ENCODE measurements at places on chromosomes 4 and X. TPM values are rescaled to one million over a fixed set of nuclear protein-coding genes. Genes with fewer than 3 reads are reported as not detected.

DMD gene
- 90.2 TPM for total RNA-seq

SLC34A2 gene
- 0.23 TPM for total RNA-seq

ITGB1BP2 gene
- 2.5 TPM for total RNA-seq

HDAC6 gene
- 87.2 TPM for total RNA-seq

SYNPO2 gene
- total RNA-seq = 8.1 TPM

HERC5 gene
- total RNA-seq = 3.5 TPM

RAB41 gene
- not detected for total RNA-seq

UNC5C gene
- total RNA-seq = 18.9 TPM

SPP1 gene
- total RNA-seq = 401 TPM

CCDC160 gene
- total RNA-seq = 8.5 TPM

NONO gene
- 275 TPM for total RNA-seq

BGN gene
- total RNA-seq = 7.6 TPM

SLC6A14 gene
- total RNA-seq = not detected

RWDD4 gene
- 23.5 TPM for total RNA-seq

ITIH6 gene
- total RNA-seq = not detected

OPRPN gene
- total RNA-seq = not detected

BLTP1 gene
- total RNA-seq = 260 TPM

UCP1 gene
- total RNA-seq = 0.23 TPM

MAP7D3 gene
- total RNA-seq = 3.5 TPM

CHRDL1 gene
- total RNA-seq = 5.5 TPM

GPRASP3 gene
- total RNA-seq = 67.8 TPM

NDNF gene
- 11.8 TPM for total RNA-seq

GLRA3 gene
- 26.3 TPM for total RNA-seq

TDO2 gene
- 0.92 TPM for total RNA-seq

CYBB gene
- total RNA-seq = 19.6 TPM

FGFR3 gene
- 38.8 TPM for total RNA-seq

CFAP47 gene
- total RNA-seq = 45.4 TPM

SSX1 gene
- not detected for total RNA-seq

LAMP2 gene
- 86.0 TPM for total RNA-seq

ZBED1 gene
- total RNA-seq = 46.1 TPM

RRAGB gene
- 107 TPM for total RNA-seq

TXK gene
- 1.2 TPM for total RNA-seq

MAOB gene
- total RNA-seq = 12.9 TPM

HMX1 gene
- total RNA-seq = 0.46 TPM

Data from diencephalon (tissue), 1 donor.